Pons (tissue), 1 donor: ENCODE measurements at places on chromosomes 7 and 10.

- no peak for DNase-seq
These were observed 89.9 kb downstream of the RNF216 start for GRCh38 chr7:5691606-5692005.

DNA sequence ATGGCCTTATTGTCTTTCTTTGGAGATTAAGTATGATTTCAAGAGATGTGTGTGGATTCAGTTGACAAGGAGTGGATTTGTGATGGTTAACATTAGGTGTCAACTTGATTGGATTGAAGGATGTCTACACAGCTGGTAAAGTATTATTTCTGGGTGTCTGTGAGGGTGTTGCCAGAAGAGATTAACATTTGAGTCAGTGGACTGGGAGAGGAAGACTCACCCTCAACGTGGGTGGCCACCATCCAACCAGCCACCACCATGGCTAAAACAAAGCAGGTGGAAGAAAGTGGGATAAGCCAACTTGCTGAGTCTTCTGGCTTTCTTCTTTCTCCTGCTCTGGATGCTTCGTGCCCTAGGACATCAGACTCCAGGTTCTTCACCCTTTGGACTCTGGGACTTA is 76.1 kb downstream of the GPR37 start:
- no peak for DNase-seq

- DNase-seq: no peak
These were observed 89.7 kb upstream of the STEAP1B start for GRCh38 chr7:22589641-22590201.

DNA sequence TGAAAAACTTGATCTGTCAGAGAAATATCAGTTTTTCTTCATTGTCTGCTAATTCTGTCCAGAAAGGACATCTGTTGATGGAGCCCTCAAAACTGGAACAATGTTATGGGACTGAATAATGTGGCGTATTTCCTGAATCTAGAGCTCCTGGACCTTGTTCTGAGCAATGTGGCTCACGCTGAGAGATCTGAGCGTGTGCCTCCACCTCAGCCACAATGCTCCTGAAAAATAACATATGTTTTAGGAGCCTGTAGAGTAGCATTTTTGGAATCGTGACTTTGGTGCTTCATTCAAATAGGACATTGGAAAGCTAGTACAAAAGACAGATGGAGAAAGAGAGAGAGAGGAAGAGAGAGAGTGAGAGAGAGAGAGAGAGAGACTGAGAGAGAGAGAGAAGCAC is 110.3 kb downstream of the BMPER start:
- DNase-seq: peak; percentile 5

- no peak for DNase-seq
These were observed 389.9 kb upstream of the SEMA3C start for GRCh38 chr7:81308643-81309322.

DNA sequence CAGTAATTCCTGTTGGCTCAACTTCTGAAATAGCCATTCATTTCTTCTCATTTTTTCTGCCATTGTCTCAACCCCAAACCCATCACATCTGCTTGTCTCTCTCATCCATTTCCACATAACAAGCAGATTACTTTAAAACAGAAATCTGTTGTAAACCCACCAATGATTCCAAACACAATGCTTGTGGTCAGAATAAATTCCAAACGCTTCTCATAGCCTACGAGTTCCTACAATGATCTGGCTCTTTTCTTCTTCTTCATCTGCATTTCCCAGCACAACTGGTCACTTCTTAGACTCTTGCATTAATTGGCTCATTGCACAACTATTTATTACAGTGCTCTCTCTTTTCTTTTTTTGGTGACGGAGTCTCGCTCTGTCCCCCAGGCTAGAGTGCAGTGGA is 364.1 kb downstream of the GATA3 start:
- no peak for DNase-seq

DNA sequence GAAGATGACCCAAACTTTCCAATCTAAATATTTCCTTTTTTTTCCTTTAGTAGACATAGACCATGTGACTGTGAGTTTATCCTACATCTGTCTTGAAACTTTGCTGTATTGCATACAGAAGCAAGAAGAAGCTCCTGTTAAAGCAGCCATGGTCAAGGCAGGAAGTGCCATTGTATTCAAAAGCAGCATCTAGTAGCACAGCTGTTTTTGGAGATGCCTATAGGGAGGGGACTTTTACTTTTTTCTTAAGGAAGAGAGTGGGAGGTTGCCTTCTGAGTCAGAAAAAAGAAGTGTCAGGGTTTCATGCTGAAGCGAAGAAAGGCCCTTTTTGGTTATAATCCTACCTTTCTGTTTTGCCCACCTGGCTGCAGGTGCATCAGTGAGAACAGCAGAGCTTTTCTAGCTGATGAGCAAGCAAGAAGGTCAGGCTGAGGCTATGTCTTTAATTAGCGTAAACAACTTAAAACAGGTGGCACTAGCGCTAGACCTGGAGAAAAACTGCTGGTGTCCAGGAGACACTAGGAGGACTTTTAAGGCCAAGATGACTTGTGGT is 234.1 kb upstream of the AGK start:
- no peak for DNase-seq

DNA sequence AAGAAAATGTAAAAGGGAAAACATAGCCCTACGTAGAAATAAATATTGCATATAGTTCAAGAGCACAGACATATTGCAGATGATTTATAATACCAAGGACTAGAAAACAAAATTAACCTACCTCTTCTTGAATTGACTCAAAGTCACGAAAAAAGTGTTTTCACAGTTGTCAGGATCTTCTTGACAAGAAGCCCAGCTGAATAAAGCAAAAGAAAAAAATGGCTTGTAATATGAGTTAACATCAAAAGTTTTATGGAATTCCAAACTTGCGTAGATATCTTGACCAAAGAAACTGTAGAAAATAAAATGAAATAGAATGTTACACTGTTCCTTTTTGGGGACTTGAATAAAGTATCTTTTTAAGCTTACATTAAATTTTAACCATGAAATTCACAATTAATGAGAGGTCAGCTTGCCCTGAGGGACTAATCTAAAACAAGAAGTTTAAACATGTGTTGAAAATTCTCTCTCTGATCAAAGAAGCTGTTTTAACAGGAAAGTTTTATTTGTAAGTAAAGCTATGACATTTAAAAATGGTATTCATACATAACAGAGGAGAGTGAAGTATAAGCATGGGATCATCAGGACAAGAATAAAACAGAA is 133.1 kb upstream of the SEMA3C start:
- DNase-seq: no peak
